ENCODE measurements at places on chromosomes 7 and 10. TPM values are rescaled to one million over a fixed set of nuclear protein-coding genes. Genes with fewer than 3 reads are reported as not detected.

- DNase-seq: no peak
Observed at GRCh38 chr10:96491303-96491702, 22.4 kb downstream of the TLL2 start.

IGF2BP3 gene
- polyA plus RNA-seq: 66.8 TPM

DNA sequence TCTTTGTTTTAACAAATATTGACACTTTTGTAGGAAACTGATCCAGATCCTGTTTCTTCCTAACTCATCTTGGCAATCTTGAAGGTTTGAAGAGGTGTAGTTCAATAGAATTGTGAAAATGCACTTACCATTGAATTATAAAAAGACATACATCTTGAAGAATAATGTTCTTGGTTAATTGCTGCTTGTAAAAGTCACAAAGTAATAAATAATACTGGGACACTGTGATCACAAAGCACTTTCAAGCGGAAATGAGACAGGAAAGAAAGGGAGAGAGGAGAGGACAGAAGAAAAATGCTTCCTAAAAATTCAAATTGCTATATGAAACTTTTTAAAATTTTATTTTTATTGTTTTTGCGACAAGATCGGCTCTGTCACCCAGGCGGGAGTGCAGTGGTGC, 15.2 kb upstream of the NFE2L3 start:
- no peak for DNase-seq

DNA sequence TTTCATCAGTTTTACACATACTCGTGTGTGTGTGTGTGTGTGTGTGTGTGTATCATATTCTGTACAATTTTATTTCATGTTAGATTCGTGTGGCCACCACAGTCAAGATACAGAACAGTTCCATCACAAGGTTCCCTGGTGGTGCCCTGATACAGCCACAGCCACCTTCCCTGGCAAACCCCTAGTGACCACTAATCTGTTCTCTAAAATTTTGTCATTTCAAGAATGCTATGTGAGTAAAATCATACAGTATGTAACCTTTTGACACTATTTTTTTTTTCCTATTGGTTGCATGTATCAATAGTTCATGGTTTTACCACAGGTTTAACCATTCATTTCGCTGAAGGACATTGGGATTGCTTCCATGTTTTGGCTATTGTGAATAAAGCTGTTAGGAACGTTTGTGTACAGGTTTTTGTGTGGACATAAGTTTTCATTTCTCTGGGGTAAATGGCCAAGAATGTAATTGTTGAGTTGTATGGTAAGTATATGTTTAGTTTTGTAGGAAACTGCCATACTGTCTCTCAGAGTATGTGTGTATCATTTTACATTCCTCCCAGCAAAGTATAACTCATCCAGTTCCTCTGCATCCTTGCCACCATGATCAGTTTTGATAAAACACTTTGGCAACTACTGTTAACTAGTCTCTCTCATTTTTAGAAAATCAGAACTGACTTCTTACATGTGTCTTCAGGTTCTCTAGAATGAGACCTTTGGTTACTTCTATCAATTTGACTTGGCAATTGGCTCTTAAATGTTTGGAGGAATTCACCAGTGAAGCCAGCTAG, 20.6 kb downstream of the KLHDC10 start:
- no peak for DNase-seq

GRCh38 chr7:158107806-158108205, 479.8 kb downstream of the PTPRN2 start:
- no peak for DNase-seq

C7orf33 gene
- not detected for polyA plus RNA-seq

DNA sequence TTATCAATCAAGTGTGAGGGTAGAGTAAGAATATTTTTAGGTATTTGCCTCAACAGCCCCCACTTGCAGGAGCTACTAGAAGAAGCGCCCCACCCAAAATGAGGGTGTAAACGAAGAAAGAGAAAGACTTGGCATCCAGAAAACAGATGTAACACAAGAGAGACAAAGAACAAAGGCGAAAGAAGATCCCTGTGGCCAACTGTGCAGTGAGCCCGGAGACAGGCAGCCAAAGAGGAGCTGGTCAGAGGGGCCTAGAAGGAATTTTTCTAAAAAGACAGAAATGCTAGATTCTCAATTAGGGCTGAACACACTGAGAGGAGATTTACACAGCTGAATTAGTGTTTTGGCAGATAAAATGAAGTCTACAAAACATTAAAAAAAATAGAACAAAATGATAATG, 29.6 kb upstream of the EIF5AL1 start:
- no peak for DNase-seq

- no peak for DNase-seq
Observed at GRCh38 chr10:110711382-110711781, 67.2 kb downstream of the RBM20 start.

Data from renal cortex interstitium (tissue), 15 donors.